A673 (cell line): ENCODE measurements at places on chromosomes 6 and 20. TPM values are rescaled to one million over a fixed set of nuclear protein-coding genes. Genes with fewer than 3 reads are reported as not detected.

The GOPC gene
- 18.9 and 20.8 TPM in 2 replicates for total RNA-seq

GRCh38 chr20:5580940-5581708 lies 169.1 kb upstream of the SHLD1 start:
- DNase-seq, result no peak

GRCh38 chr6:162864911-162865310 lies 137.1 kb downstream of the PACRG start:
- no peak for DNase-seq

- DNase-seq, result no peak
These were observed 272.5 kb upstream of the JAG1 start for GRCh38 chr20:10946124-10946880.

The SLC35F1 gene
- total RNA-seq, result 5.3 and 8.3 TPM in 2 replicates

- no peak for DNase-seq
These were observed 71.0 kb upstream of the SIRPA start for GRCh38 chr20:1824181-1824580.

DNA sequence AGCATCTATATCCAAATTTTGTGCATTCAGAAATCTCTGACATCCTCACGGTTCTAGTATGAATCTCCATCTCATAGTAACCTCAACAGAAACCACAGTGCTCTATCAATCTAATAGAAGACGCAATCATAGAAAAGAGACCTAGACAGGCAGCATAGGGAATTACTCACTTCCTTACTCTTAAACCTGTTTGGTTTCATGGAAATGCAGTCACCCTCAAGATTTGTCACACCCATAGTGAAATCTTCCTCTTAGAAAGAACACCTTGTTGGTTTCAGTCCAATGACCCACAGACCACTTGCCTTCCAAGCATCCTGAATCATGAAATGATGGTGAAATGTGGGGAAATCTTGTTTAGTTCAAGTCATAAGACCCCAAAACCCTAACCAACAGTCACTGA lies 166.1 kb upstream of the PRDM1 start:
- no peak for DNase-seq

DNA sequence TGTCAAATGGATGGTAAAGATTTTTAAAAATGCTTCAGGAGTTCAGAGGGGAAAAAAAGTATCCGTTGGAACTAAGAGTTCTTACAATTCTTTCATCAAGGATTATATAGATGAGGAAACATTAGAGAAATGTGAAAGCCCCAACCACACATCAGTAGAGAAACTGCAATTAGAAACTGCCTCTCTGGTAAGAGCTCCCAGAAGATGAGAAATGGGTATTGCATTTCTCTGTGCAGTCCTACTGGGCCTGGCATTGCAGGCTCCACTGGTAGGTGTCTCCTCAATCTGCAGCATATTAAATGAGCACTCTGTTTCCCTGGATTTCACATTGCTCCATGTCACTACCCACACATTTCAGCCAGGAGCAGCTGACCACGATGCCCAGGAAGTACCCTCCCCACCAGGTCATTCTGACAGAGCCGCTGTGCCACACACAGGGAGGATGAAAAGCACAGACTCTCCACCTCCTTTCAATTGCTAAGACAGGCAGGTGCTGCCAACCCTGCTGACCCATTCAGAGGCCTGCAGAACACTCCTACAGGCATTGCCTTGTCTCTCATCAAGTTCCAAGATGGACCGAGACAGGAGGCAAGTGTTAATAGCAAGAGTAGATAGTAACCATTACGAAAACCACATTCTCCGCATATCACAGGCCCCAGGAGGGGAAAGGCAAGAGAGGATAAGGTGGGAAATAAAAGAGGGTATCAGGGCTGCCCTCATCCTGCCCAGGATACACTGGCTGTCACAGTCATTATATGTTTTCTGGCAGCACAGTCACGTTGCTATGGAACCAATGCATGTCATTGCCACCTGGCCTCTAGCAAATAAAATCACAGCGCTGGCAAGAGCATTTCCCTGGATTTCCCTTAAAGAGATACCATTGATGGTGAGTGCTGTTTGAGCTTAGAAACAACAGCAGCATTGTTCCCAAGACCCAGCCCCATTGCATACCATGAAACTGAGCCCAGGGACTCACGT lies 241.7 kb downstream of the ATXN1 start:
- DNase-seq, result no peak

DNA sequence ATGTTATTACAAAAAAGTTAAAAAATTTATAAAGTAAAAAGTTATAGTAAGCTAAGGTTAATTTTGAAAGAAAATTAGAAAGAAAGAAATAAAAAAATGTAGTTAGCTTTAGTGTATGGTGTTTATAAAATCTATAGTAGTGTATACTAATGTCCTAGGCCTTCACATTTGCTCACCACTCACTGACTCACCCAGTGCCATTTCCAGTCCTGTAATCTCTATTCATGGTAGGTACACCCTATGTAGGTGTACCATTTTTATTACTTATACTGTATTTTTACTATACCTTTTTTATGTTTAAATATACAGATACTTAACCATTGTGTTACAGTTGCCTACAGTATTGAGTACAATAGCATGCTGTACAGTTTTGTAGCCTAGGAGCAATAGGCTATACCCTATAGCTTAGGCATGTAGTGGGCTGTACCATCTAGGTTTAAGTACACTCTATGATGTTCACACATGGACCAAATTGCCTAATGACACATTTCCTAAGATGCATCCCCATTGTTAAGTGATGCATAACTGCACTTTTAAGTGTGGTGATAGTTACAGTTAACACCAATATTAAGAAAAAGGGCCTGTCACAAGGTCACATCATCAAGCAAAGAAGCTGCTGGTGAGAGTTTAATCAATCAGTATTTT lies 8.0 kb downstream of the CD2AP start:
- DNase-seq, result no peak

GRCh38 chr6:154301086-154301625 lies 55.4 kb downstream of the IPCEF1 start:
- no peak for DNase-seq

The PSORS1C2 gene
- not detected in 2 replicates for total RNA-seq

- DNase-seq, result no peak
These were observed 44.0 kb downstream of the SSR1 start for GRCh38 chr6:7268816-7269555.

DNA sequence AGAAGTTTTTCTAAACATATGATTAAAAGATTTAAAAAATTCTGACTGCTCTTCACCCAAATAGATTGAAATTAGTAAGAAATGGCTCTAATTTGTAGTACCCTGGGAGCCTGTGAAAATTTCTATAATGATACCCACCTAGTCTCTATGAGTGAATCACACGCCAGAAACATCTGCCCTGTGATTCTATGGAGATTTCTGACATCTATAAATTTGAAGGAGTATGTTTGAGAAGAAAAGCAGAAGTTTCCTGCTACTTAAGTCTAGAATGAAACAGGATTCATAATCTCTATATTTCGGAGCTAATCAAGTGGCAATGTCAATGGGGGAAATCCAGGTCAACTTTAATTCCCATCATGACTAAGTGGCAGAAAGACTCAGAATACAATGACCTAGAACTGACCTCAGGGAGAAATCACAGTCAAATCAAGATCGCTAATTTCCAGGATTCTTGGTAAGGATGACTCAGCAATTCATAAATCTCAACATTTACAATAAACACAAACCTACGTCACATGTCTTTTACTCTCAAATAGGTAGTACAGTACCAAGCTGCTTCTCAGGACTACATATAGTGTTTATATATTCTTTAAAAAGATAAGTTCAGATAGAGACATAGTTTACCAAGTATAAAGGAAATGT lies 186.2 kb upstream of the TNFAIP3 start:
- no peak for DNase-seq

GRCh38 chr6:161135695-161136591 lies 137.9 kb downstream of the AGPAT4 start:
- DNase-seq, result no peak

The KIF25 gene
- total RNA-seq, result 0.39 and 1.2 TPM in 2 replicates

DNA sequence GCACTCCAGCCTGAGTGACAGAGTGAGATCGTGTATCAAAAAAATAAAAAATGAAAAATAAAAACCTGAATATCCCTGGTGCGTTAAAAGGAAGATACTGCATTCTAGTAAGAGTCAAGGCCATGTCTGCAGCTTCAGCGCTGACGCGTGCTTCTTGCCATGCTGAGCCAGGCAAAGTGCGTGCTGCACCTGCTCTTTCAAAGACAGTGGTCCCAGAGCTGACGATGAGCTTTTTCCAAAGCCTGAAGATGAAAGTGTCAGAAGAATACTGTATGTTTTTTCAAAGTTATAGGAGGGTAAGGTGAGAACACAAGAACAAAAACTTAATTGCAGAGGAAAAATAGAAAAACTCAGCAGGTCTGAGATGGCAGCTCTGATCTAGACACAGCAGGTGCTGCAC lies 115.1 kb downstream of the RNASET2 start:
- no peak for DNase-seq

- no peak for DNase-seq
These were observed 103.4 kb upstream of the RALGAPA2 start for GRCh38 chr20:20815711-20816455.

DNA sequence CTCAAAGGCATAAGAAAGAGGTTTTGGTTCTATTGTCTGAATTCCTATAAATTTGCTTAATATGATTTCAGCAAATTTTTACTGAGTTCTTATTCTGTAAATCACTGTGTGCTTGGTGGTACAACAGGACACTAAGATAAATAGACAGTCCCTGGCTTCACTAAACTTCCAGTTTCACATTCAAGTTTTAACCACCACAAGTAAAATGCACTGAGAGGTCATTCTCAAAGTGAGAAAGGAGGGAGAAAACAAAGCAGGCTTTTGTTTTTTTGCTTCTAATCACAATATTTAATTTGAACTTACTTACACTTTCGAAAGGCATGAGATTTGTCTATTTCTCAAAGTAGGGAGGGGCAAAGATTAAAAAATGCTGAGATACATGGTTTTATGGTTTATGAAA lies 445.7 kb downstream of the CDC5L start:
- no peak for DNase-seq

GRCh38 chr6:80962382-80962781 lies 790.1 kb downstream of the TENT5A start:
- DNase-seq, result no peak

DNA sequence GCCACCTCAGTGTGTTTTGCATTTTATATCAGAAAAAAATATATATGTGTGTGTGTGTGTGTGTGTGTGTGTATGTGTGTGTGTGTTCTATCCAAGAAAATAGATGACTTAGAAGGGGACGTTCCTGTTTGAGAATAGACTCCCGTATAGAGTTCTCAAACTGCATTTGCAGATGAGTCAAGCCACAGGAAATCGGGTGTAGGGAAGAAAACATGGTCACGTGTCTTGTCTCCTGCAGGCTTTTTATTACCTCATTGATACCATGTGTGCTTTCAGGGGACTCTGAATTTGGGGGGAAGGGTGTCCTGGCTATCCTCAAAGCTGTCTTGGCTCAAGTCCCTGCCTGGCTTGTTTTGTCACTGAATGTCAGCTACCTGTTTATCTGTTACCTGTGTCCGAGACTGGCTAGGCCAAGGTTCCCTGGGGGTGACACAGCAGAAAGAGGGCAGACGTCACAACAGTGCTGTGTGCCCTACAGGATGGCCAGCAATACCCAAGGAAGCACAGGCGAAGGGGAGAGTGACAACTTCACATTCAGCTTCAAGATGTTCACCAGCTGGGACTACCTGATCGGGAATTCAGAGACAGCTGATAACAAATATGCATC lies 55.7 kb upstream of the NOP56 start:
- peak; percentile 67 for DNase-seq

GRCh38 chr6:133835901-133836300 lies 53.0 kb upstream of the TCF21 start:
- DNase-seq, result no peak

- DNase-seq, result no peak
These were observed 9.6 kb upstream of the APCDD1L start for GRCh38 chr20:58524814-58525213.

The RAB44 gene
- total RNA-seq, result 0.07 TPM in 1 of 2 replicates, not detected in the other

GRCh38 chr6:35706468-35706867 lies 17.8 kb upstream of the FKBP5 start:
- DNase-seq, result no peak
